ENCODE measurements at places on chromosomes 13 and 19. TPM values are rescaled to one million over a fixed set of nuclear protein-coding genes. Genes with fewer than 3 reads are reported as not detected.

Gene PCDH9
- polyA plus RNA-seq: 3.5 TPM

Gene TEX101
- not detected for polyA plus RNA-seq

Gene ATCAY
- polyA plus RNA-seq: 85.0 TPM

Gene CEACAM20
- polyA plus RNA-seq: not detected

Gene CD37
- not detected for polyA plus RNA-seq

Gene SYDE1
- polyA plus RNA-seq: not detected

Gene VSIG10L
- 1.5 TPM for polyA plus RNA-seq

Gene SLC10A2
- not detected for polyA plus RNA-seq

Gene GPR4
- 0.25 TPM for polyA plus RNA-seq
